Left hindlimb (tissue), 1 donor: ENCODE measurements at places on chromosomes 12 and 14.

- DNase-seq = no peak
These were observed 631.8 kb downstream of the TMTC2 start for GRCh38 chr12:83318386-83319098.

- no peak for DNase-seq
These were observed 156.0 kb downstream of the EGLN3 start for GRCh38 chr14:33794791-33795305.

GRCh38 chr14:95211721-95212504 is 54.6 kb upstream of the DICER1 start:
- DNase-seq = no peak

DNA sequence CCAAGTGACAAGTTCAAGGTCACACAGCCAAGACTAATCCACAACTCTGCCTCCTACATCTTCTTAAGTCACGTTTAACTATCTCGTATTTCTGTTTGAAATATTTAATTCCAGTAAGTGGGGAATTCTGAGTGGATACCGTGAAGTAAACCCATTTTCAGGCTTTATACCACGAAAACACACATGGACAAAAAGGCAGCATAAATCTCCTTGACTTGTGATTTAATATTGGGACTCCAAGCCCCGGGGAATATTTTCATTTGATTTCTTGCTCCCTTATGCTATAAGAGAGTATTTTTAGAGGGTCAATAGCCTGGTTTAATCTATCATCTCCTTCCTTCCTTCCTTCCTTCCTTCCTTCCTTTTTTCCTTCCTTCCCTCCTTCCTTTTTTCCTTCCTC is 716.7 kb downstream of the VRK1 start:
- DNase-seq = no peak
